Chondrocyte (in vitro differentiated cells): ENCODE measurements at places on chromosomes 16 and 17. TPM values are rescaled to one million over a fixed set of nuclear protein-coding genes. Genes with fewer than 3 reads are reported as not detected.

DNA sequence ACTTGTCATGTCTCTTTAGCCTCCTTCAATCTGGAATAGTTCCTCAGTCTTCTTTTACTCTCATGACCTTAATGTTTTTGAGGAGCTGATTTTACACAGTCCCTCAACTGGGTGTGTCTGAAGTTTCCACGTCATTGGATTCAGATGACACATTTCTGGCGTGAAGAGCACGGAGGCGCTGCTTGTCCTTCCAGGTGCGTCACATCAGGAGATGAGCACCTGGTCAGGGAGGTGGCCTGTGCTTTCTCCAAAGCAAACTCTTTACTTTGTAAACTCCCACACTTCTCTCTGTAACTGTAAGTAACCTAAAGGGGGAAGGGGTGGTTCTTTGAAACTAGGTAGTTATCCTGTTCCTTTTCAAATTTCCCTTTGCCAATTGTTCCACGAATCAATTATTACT, 52.5 kb upstream of the MNT start:
- no peak for DNase-seq

- no peak for DNase-seq
These were observed 161.2 kb upstream of the IRX3 start for GRCh38 chr16:54447576-54448440.

DNA sequence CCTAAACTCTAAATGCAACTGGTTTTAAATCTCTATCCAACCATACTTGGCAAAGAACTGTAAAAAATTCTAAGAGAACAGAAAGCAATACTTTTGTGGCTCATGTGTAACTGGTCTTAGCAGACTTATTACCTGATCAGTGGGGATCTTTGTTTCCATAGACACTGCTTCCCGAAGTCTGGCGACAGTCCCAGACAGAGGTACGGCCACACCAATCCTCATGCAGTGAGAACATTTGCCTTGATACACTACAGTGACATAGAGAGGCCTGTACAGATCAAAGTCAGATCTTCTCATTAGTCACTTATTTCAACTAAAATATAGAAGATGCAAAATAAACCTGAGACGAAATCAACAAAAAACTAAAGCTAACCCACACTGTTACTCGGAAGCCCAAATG, 43.9 kb downstream of the USP31 start:
- DNase-seq = no peak

DNA sequence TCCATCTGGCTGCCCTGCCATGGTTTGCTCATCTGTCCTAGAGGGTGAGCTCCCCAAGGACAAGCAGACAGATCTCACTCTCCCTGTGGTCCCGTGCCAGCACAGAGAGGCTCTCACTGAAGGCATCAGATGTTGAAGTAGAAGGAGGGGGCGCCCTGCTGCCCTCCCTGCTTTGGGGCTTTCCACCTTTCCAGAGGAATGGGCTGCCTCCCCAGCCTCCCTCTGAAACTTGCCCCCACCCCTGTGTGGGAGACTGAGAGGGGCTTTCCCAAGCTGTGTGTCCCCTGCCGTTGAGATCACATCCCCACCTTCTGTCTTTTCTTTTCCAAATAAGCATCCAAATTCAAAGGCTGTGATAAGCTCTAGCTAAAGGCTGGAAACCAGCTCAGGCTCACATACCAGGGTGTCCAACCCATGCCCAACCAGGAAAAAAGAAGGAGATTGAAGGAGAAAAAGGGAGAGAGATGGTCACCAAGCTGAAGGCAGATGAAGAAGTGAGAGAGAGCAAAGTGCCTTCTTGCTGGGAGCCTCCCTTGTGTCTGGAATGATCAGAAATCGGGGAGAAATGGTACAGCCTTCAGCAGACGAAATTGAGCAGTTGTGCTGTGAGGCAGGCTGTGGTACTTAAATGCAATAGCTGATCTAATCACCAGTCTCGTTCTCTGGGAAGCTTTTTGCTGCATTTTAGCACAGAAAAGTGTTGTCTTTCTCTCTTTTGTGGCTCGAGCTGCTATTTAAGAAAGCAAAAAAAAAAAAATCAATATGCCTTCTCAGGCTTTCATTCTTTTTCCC, 145.9 kb upstream of the LHX1 start:
- no peak for DNase-seq

LRRC36 gene
- total RNA-seq = 0.20 TPM in 1 of 3 replicates, not detected in the others

FOXN1 gene
- total RNA-seq = not detected in 3 replicates

PNMT gene
- 0.22 to 2.7 TPM (median 0.46 TPM) in 3 replicates for total RNA-seq
